ENCODE measurements at places on chromosomes 5 and 9.

DNA sequence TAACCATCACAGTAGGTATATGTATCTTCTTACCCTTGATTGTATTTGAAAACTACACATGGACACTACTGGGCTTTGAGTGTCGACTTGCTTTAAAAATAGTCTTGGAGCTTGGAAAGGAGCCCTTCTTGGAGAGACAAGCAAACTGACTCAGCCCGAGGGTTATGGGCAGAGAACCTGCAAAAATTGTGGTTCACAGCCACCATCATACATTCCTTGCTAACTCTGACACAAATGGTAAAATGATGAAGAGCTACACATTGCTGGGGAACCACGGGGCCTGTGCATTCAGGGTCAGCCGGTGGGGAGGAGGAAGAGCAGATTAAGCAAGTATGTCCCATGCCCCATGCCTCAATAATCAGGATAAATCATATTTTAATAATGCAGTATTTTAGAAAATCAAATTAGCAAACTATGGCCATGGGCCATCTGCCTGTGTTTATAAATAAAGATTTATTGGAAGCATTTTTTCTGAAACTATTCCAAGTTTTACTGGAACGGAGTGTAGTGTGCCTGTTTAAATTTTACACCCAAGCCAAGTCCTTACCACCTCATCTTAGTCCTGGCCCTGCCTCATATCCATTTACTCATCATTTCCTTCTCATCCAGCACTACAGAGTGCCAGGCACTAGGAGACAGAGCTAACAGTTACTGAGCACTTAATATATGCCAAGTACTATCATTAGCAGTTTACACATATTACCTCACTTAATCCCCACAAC is 195.7 kb downstream of the PALM2AKAP2 start:
- DNase-seq: no peak

GRCh38 chr5:115888027-115888426 is 46.3 kb downstream of the AP3S1 start:
- no peak for DNase-seq

DNA sequence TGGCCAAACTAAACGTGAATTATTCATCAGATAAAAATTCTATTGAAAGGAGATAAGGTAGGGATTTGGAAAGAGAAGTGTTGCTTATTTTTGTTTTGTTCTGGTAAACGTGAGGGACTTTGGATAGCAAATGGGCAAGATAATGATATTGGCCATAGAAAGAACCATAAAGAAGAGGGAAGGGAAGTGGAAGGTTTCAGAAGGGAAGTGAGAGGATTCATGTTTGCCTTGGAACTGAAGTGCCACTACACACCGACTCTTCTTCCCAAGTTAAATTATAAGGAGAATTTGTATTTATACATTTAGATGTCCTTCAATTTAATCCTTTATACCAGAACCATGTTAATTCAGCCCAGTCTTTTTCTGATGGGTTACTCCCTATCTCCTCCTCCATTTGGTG is 42.1 kb upstream of the TAF11L2 start:
- DNase-seq: no peak

DNA sequence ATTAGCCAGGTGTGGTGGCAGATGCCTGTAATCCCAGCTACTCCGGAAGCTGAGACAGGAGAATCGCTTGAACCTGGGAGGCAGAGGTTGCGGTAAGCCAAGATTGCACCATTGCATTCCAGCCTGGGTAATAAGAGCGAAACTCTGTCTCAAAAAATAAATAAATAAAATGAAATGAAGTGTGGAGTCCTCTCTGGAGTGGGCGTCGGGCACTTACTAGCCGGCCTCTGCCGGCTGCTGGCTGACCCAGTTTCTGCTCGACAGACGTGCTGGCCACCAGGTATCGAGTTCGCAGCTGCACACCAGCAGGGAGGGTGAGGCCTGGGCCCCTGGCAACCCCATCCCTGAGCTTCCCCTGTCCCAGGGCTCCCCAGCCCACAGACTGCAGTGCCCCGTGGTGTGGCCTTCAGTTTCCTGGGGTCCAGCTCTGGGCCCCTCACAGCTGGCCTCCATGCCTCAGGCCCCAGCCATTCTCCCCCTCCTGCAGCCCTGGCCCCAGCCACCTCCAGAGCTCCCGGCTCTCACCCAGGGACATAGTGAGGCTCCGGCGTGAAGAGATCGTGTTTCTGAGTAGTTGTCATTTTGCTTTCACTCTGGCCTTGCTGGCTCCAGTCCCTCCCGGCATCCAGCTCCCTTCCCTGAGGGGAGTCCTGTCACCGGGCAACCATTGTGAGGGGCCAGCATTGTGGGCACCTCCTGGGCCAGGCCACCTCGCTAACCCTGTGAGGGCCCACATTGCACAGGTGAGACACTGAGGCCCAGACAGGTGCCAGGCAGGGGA is 3.8 kb upstream of the STPG3 start:
- DNase-seq: no peak

DNA sequence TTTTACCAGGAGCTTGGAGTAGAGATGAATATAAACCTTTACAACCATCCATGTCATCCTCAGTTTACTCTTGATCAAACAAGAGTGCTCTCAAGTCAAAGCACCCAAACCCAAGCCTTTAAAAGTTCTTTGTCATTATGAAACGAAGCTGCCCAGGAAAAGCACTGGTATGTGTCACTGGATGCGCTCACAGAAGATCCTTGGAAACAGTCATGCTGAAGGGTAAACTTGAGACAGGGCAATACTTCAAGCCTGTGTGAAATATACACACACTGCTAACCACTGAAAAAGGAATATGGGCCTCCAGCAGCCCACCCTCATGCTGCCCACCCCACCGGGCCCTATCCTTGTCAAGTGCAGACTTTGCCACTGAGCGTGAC is 84.5 kb downstream of the PRRT1B start:
- no peak for DNase-seq

DNA sequence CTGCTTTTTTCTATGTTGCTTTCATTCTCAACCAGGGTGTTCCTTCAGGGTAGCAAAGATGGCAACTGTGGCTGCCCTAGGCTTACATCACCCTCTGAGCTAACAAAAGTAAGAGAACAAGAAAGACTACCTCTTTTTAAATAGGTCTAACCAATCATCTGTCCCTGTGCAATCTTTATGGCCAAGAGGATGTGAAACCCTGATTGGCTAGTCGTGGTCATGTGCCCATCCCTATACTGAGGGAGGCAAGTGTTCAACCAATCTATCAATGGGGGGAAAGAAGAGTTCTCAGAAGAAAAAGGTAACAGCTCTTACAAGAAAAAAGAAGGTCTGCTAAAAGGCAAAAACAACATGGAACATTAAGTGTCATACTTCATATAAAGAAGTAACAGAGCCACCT is 11.7 kb upstream of the SNCAIP start:
- no peak for DNase-seq

DNA sequence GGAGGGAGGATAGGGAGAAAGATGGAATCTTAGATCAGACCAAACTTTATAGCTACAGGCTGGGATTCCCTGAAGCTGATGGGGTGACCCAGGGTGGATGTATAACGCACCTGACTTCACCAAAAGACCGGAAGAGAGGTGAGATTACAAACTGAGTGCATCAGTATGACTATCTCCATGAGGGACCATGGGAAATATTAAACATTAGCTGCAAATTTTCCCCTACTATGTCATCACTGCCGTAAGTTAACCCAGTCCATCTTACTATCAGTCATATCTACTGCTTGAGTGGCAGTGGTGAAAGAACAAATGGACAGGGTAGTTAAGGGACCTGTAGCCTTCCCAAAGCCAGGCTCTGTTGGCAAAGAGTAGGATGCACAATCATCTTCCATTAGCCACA is 368.3 kb downstream of the EFNA5 start:
- DNase-seq: no peak

DNA sequence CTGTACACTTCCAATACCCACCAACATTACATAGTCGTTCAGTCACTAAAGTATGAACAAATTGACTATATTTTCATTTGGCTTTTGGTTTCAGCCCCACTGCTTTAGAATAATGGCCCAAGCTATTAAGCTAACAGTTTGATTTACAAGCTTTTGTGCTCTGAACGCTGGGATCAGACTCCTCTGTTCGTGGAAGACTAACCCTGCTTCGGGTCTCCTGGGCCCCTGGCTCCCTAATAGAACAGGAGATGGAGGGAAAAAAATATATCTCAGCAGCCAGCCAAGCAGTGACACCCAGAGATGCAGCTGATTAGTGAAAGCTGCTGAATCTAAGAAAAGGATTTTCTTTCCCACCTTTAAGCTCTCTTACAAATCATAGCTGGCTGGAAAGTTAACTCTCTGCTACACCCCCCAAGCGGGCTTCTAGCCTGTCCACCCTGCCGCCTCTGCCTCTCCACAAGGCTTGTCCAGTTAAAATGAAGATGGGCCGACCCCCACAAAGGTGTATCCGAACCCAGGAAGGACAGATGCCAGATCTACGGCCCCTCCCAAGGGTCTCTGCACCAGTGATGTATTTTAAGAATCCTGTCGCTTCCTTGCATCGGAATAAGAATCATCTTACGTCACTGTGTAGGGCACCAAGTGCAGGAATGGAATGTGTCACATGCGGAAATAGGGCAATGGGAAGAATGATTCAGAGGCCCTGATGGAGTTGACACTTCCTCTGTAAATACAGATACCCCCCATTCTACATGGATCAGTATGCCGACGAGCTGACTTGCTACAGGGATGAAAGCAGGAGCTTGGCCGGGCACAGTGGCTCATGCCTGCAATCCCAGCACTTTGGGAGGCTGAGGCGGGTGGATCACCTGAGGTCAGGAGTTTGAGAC is 33.4 kb upstream of the BARHL1 start:
- DNase-seq: no peak

- DNase-seq: no peak
Observed at GRCh38 chr5:55176176-55176818, 3.3 kb upstream of the CDC20B start.

- DNase-seq: no peak
Observed at GRCh38 chr5:178895615-178896571, at the start of gene ZFP2. ZFP2 (plus strand) TSS chr5:178895913; CDS start chr5:178931314, 35,401 bp downstream.

GRCh38 chr9:7185612-7186011 is 427.8 kb downstream of the KDM4C start:
- DNase-seq: no peak

DNA sequence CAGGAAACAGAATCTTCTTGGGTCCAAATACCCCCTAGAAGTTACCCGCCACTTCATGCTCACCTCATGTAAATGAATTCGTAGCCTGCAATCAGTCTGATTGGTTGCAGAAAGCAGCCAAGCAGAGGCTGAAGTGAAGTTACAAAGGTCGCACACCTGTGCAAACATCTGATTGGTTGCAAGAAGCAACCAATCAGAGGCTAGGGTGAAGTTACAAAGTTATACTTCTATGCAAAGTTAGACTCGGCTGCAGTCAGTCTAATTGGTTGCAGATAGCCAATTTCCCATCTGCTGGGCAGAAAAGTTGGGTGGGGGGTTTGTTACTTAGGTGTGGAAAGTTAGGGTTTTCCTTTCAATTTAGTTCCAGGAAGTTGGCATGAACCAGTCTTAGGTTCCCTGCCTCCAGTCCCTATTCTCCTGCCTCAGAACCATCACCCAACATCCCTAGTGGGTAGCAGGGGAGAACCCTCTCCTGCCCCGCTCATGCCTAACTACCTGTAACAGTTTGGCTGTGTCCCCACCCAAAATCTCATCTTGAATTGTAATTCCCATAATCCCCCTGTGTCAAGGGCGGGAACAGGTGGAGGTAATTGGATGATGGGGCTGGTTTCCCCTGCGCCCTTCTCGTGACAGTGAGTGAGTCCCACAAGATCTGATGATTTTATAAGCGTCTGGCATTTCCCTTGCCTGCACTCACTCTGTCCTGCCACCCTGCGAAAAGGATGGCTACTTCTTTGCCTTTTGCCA is 1.2 kb upstream of the RUSC2 start:
- no peak for DNase-seq

DNA sequence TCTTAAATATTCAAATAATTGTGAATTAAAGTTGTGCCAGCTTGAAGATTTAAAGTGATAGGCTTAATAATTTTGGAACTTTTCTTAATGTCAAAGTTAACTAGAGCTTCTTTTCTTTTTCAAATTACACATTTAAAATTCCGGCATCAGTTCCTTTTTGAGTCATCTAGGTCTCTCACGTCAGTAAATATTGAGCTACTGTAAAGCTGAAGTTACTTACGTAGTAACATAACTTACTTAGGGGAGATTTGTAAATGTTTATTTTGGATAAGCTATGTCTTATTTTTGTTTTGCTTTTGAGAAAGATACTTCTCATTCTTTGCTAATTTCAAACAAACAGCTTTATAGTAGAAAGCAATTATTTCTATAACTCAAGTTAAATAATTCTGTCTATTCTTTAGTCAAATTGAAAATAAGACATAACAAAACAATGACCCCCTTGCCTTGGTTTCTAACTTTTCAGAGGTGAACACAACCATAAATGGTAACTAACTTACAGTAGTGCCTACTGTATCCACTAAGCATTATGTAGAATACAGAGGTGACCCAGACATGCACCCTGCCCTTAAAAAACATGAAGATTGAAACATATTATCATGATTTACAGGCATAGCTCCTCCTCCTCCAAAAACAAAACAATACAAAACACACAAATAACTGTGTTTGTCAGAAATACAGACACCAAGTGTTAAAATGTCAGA is 29.8 kb downstream of the CD274 start:
- DNase-seq: no peak

DNA sequence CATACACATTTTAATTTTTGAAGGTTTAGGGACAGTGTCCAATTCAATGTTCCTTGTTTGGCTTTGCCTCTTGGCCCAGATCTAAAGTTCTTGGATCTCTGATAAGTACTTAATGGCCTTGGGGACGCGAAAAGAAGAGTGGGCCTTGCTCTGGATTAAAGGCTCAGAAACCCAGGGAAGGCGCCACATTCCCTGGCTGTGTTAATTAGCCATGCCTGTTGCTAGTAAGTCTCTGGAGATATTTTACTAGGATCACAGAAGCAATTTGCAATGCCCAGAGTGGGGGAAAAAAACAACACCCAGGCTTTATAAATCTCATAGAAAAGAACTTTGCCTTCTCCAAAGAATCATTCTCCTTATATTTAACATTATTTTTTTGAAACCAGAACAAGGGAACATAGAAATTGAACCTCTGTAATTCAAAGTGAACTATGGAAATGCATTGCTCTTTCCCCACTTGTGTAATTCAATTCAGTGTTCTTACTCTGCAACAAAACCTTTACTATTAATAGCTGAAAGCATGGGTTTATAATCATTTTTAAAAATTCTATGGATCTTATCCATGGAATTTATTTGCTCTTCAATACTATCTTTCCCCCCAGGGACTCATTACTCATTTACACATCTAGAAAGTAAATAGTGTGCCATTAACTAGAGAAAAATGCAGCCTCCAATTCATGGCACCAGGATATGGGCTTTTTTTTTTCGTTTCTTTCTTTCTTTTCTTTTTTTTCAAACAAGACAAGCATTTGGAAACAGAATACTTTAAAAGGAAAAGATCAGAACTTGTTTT is 172.2 kb upstream of the ANKRD55 start:
- no peak for DNase-seq

DNA sequence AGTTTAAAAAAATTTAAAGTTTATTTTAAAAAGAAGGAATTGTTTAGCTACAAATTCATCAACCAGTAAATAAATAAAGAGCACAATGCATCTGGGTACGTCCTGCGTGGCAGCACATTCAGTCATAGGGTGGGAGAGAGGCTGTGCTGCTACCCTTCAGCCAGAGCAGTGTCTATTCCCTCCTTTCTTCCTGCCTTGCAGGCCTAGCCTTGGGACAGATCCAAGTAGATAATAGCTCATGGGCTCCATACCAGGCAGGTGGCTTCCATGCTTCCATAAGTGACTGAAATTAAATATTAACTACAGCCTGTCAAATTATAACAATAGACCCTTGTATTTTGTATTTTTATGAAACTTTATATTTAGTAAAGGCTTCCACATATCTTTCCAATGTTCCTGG is 408.3 kb upstream of the RGMB start:
- no peak for DNase-seq

Measured in activated CD8-positive, alpha-beta memory T cell treated with anti-CD3 and anti-CD28 coated beads for 1 hour (primary cell).